ENCODE measurements at places on chromosomes 3 and 15.

DNA sequence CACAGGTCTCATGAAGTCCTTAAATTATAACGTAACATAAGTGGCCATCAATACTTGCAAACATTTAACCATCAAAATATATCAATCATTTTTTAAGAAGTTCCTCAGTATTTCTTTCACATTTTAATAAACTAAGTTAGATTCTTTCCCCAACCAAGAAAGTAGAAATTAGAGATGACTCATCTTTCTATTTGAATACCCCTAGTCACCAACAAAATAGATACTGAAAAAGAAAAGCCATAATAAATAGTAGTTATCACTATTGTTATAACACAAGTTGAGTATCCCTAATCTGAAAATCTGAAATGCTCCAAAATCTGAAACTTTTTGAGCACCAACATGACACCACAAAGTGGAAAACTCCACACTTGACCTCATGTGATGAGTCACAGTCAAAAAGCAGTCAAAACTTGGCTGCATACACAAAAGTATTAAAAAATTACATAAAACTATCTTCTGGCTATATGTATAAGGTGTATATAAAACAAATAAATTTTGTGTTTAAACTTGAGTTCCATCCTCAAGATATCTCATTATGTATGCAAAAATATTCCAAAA, 3.7 kb downstream of the SHQ1 start:
- no peak for DNase-seq

- DNase-seq: peak; percentile 30
Measured at GRCh38 chr3:194577986-194578905, 55.0 kb downstream of the TMEM44 start.

DNA sequence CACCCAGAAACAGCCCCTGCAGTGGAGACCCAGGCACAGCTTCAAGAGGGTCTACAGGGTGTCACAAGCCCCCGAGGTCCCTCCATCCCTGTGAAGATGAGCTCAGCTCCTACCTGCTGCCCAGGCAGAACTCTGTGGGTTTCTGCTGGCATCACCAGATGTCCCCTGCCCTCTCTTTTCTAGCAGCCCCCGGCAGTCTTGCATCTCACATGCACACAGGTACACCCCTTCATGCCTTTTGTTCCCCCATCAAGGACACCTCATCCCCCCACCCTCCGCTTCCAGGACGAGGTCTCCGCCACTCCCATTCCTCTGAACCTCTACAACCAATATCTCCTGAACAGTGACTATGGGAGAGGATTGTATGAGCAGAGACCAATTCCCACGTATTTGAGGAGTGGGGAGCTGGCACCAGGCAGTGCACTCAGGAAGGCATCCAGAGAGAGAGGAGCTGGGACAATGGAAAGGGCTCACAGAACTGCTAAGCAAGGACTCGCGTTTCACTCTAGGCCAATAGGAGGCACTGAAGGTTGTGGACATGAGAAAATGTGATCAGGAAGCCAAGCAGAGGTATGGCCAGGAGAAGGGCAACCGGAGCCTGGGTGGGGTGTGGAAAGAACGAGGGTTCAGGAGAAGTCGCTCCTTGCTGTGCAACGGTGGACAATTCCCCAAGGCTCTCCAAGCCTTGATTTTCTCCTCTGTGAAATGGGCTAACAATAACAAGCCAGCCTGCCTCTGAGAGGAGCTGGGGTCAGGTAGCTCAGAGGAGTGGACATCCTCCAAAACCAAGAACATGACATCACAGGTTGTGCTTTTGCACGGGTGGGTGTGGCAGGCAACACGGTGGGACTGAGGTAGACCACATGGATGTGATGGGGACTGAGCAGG, 115.2 kb downstream of the CHSY1 start:
- DNase-seq: no peak

DNA sequence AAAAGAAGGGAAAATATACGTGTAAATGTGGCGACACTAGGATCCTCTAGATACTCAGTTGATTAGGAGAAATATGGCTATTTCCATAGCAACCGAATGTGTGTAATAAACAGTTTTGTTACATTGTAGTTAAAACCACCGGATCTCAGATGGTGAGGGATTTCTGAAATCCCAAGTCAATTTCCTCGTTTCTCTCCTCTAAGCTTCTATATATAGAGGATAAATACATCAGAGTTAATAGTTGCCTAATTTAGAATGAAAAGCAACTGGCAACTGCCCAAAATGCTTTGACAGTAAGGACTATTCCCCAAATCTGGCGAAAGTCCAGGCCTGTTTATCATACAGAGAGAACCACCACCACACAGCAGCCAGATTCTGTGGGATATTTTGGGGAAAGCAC, 112.6 kb downstream of the GABRB3 start:
- DNase-seq: no peak

- DNase-seq: no peak
Measured at GRCh38 chr3:32825601-32826375, 8.0 kb downstream of the TRIM71 start.

DNA sequence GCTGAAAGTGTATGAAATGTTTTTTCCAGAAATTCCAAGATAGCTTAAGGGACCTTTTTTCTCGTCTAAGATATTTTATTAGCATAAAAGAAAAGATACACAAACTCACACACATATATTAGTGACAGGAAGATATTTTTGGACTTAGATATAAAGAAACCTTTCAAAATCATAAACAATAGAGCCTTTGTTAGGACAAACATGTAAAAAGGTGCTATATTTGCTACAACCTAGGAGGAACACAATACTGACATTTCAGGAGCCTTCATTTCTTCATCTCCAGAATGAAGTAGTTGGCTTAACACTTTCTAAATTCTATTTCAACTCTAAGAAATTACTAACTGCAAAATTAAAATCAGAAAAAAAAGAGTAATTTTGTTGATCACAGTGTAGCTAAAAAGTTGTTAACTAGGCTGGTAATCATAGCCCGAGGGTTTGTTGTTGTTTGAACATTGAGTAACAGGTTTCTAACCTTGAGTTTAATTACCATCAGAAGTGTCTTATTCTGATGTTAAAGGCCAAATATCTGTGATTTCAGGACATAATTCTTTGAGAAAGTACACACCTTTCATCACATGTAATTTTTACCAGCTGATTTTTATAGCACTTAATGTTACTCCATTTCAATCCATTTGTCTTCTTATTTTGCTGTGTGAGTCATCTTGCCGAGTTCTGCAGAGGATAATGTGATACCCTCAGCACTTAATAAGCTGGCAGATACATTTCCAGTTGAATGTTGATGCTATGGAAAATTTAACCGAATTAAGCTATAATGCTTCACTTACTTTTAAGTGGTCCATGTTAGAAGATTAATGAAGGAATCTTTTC, 97.3 kb downstream of the MBNL1 start:
- no peak for DNase-seq

GRCh38 chr3:133862161-133862560, 33.5 kb downstream of the RAB6B start:
- DNase-seq: no peak

- DNase-seq: no peak
Measured at GRCh38 chr3:29099775-29100174, 181.1 kb upstream of the RBMS3 start.

- DNase-seq: no peak
Measured at GRCh38 chr3:195239121-195239520, 31.8 kb downstream of the XXYLT1 start.

DNA sequence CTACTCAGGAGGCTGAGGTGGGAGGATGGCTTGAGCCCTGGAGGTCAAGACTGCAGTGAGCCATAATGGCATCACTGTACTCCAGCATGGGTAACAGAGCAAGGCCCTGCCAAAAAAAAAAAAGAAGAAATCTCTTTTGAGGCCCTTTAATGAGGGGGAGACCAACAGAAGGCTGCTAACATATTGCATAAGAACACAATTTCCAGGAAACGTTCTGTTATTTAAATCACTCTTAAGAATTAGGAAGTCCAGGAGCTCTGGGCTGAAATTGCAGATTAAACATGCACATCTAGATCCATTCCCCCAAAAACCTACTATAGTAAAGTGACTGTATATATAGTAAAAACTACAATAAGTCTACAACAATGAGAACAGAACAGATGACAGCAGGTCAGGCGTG, 16.1 kb upstream of the BLM start:
- DNase-seq: no peak

DNA sequence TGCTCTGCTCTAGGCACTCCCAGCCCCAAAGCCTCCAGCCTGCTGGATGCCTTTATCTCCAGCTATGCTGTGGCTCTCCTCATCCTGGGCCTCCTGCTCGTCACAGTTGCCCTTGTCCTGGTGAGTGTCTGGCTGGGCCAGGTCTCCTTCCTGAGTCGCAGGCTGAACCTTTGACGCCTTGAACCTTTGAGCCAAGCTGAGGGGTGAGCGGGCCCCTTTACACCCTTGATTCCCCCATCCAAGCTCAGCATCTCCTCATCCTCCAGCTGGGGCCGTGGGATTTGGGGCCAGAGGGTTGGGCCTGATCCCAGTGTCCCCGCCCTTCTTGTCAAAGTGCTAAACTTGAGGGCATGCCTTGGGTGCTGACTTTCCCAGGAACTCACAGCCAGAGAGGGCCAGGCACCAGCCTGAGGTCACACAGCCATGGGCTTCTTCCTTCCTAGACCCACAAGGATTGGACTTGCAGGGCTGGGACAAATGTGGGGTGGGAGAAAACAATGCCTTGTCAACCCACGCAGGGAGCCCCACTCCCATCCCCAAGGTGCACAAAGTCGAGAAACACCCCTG, 137.0 kb downstream of the TBC1D2B start:
- DNase-seq: no peak

DNA sequence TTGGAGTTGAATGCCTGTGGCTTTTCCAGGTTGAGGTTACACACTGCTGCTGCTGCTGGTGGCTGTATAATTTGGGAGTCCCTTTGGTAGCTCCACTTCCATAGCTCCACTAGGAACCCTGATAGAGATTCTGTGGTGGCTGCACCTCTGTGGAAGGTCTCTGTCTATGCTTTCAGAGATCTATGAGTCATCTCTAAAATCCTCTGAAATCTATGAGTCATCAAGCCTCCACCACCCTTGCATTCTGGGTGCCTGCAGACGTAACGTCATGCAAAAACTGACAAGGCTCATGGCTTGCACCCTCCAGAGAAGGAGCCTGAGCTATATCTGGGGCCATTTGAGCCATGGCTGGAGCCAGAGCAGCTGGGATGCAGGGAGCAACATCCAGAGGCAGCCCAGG, 1037.0 kb upstream of the CFAP20DC start:
- peak; percentile 61 for DNase-seq

DNA sequence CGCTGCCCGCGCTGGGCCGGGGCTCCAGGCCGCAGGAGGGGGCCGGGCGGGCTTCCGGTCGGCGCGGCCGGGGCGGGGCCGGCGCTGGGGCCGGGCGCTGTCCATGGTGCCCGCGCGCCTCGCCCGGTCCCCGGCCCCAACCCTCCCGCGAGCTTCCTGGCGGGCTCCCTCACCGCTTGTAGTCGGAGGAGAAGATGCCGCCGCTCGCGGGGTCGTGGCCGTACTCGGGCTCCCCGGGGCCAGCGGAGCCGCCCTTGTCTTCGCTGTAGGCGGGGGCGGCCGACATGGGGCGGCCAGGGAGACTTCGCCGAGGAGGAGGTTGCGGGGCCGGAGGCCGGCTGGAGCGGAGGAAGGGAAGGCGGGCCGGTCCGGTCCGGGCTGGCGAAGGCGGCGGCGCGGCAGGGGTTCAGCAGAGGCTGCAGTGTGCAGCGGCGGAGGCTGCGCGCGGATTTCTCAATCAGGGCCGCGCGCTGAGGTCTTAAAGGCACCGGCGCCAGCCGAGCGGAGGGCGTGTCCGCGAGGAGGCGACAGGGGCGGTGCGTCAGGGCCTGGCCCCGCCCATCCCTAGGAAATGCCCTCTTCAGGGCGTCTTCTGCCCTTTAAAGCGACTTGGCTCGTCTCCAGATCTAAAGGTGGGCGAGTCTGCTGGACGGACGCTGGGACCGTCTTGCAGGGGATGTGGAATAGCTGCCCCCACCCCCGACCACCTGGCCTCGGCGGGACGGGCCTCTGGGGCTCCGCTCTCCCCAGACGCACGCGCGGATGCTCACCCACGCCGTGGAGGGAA, at the start of gene AP3B2:
TSS of gene AP3B2 (minus strand) at position 455 of the 787 bp plus-strand sequence. CDS start at position 286, 169 bp downstream.
- peak; percentile 71 for DNase-seq

DNA sequence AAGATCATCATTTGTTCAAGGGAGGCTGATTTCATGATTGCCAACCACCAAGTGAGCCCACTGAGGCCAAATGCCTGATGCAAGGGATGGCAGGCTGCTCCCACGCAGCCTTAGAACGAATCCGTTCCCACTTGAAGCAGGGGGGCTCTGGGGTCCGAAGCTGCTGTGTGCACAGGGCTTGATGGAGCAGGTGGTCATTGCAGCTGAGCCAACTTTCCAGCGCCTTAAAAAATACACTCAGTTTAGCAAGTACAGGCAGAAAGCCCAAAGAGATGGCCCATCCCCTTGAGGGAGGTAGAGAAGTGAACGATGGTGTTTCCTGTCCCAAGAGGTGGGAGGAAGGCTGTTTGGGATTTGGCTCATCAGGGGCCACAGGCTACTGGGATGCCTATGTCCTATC, 16.7 kb downstream of the LIMD1 start:
- DNase-seq: no peak

DNA sequence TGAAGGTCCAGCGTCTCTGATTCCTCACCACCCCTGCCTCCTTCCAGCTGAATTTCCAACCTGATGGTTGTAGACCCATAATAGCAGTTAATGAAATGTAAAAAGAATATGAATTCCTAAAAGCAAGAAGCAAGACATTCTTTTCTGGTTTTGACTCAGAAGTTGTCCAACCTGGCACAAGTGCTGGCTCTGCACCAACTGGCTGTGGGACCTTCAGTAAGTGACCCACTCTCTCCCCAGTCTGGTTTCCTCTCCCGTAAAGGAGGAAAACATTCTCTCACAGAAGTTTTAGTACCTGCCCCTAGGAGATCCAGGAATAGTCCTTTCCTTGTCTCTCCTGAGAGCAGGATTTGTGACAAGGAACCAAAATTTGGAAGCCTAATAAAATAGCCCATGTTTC, 236.9 kb upstream of the TRIM42 start:
- no peak for DNase-seq

DNA sequence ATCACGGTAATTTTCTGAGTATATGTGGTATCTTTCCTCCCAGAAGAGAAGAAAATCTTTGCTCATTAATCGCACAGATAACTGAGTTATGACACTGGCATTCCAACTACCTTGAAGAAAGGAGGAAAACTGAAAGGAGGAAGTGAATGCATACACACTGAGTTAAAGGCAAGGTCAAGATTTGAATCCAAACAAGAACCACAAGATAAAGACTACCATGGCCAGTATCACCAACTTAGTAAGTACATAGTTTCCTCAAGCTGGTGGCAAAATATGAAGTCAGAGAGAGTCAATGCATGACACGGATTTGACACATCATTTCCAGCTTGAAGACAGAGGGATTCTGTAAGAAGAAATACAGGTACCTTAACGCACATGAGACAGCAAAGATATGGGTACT, 287.5 kb downstream of the ULK4 start:
- DNase-seq: no peak

- DNase-seq: no peak
Measured at GRCh38 chr3:194797555-194798250, 112.0 kb downstream of the FAM43A start.

GRCh38 chr3:154285221-154285620, 39.1 kb downstream of the DHX36 start:
- no peak for DNase-seq

GRCh38 chr3:186414735-186415419, 52.8 kb upstream of the DGKG start:
- no peak for DNase-seq

GRCh38 chr15:53811530-53811929, 52.1 kb upstream of the WDR72 start:
- no peak for DNase-seq

GRCh38 chr15:90981681-90982080, 12.7 kb downstream of the PRC1 start:
- DNase-seq: no peak

Measured in CD4-positive, alpha-beta T cell treated with Interleukin-6 for 4 hours (primary cell).